ENCODE measurements at places on chromosomes 2 and 18.

- no peak for DNase-seq
These were observed 311.8 kb downstream of the LNPK start for GRCh38 chr2:175690113-175690837.

DNA sequence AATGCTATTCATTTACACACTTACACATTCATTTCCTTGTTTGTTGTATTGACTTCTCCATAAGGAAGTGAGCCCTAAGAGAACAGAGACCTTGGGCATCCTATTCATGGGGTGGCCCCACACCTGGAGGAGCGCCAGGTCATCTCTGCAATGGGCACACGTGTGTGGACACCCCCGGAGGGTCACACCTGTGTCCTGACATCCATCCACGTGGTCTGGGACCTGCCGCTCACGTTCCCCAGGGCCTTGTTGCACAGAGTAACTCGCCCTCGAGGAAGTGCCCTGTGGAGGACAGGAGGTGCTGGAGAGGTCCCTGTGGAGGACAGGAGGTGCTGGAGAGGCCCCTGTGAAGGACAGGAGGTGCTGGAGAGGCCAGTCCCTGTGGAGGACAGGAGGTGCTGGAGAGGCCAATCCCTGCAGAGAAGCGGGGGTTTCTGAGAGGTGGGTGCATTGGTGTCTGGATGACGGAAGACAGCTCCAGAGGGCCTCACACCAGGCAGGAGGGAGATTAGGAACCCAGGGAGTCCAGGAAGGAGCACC lies 73.2 kb upstream of the GPC1 start:
- no peak for DNase-seq

GRCh38 chr18:38464024-38464423 lies 898.4 kb upstream of the CELF4 start:
- DNase-seq, result no peak

GRCh38 chr18:27073404-27073830 lies 111.7 kb downstream of the CHST9 start:
- DNase-seq, result no peak

DNA sequence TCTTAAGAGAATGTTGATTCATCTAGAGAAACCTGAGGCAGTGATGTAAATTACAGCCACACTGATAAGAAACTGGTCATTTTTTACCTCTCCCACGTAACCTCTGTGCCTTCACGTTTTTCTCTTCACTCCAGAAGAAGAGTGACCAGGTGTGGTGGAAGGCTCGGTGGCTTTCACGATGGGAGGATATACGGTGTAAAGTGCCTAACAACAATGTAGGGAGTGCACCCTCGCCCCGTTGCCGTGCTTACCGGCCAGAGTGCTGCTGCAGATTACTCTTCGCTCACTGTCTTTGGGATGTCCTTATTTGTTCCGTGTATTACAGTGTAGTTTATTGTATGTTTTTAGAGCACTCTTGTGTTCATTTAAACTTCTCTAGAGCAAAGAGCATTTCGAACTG lies 46.5 kb downstream of the NCK2 start:
- no peak for DNase-seq

- no peak for DNase-seq
These were observed 185.1 kb downstream of the TCF4 start for GRCh38 chr18:55402731-55403405.

DNA sequence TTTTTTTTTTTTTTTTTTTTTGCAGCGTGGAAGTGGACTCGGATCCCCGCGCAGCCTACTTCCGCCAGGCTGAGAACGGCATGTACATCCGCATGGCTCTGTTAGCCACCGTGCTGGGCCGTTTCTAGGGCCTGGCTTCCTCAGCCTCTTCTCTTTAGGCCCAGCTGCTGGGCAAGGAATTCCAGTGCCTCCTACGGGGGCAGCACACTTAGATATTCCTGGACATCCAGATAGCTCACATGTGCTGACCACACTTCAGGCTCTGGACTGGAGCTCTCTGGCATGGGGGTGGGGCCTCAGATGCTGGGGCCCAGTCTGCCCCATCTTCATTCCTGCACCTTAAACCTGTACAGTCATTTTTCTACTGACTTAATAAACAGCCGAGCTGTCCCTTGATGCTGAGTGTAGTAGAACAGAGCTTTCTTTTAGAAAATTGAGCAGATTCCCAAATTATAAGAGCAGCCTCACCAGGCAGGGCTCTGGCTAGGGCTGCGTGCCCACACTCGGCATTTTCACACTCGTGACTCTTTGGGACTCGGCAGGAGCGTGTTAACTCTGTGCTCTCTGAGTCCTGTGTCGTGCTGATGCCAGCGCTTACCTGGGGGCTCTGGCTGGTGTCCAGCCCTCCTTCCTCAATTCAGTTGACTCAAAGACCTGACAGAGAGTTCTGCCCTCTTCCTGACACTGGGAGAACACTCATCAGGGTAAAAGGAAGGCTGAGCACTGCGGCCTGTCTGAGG lies 19.3 kb downstream of the SLC30A3 start:
- no peak for DNase-seq

DNA sequence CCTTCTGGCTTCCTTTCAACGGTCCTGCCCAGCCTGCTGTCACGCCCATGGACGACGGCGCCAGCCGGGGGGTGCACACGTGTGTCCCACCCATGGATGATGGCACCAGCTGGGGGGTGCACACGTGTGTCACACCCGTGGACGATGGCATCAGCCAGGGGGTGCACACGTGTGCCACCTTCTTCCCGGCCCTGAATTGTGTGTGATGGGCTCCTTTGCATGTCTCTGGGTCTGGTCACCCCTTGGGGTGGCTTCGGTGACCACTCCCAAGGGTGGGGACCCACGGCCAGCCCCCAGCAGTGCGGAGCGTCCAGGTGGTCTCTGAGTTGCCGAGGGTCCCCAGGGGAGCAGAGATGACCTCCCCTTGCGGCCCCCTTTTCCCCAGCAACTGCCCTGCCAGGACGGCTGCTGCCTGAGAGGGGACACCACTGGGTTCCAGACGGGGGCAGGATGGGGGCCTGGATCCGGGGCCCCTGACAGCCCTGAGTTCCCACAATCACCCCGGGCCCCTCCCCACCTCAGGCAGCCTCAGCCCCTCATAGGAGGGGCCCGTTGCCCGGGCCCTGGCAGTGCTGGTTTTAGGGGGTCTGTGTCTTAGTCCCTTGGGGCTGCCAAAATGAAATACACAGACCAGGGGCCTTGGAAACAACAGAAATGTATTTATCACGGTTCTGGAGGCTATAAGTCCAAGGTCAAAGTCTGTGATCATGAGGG lies 9.4 kb downstream of the NEU4 start:
- DNase-seq, result no peak

GRCh38 chr2:100778637-100779450 lies 41.1 kb upstream of the NPAS2 start:
- DNase-seq, result no peak

- DNase-seq, result no peak
These were observed 9.9 kb downstream of the SNRPG start for GRCh38 chr2:70283500-70284191.

All from stimulated activated CD8-positive, alpha-beta memory T cell treated with anti-CD3 and anti-CD28 coated beads, Interleukin-7, amount 100 ng/mL, for 1 hour (primary cell).